Activated CD4-positive, alpha-beta T cell treated with anti-CD3 and anti-CD28 coated beads, Interleukin-2, amount 50 U/mL, for 1 hour (primary cell): ENCODE measurements at places on chromosomes 11 and 22.

GRCh38 chr11:116281173-116282160 lies 491.3 kb downstream of the BUD13 start:
- no peak for DNase-seq

GRCh38 chr11:58524232-58525036 lies 16.5 kb upstream of the OR5B21 start:
- DNase-seq, result peak; percentile 43

GRCh38 chr11:7514099-7514591 lies 346 bp downstream of the PPFIBP2 start:
- no peak for DNase-seq

- DNase-seq, result no peak
Measured at GRCh38 chr11:63686926-63687325, 5.6 kb downstream of the RTN3 start.

DNA sequence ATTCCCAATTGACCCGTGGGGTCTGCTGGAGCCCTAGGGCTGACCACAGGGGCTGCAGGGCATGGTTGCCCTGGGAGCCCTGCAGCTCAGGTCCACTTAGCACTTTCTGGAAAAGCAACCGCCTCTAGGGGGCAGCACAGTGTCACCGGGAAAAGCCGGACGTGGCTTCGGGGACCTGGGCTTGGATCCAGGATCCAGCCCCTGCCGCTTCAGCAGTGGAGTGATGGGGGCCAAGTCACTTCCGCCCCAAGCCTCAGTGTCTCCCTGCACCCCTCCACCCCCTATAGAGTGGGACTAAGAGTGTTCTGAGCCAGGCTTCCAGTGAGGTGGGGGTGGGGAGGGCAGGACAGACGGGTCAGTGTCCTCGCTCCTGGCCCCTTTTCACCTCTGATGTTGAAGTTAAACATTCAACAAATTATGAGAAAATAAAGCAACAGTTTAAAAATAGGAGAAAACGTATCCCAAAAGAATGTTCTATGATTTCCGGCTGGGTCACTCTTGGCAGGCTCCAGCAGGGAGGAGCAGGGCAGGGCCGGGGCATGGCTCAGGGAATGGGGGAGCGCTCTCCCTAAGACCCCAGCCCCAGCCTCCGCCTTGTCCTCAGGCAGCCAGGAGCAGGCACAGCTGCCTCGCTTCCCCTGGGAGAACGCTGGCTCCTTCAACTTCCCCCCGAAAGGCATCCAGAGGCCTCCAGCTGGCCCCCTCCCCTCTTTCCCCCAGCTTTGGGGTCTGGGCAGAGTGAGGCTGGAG lies 96.5 kb upstream of the FGF3 start:
- peak; percentile 43 for DNase-seq

GRCh38 chr11:66950112-66950535 lies 8.1 kb downstream of the PC start:
- DNase-seq, result no peak

- DNase-seq, result no peak
Measured at GRCh38 chr22:46581538-46582244, 38.5 kb upstream of the GRAMD4 start.

DNA sequence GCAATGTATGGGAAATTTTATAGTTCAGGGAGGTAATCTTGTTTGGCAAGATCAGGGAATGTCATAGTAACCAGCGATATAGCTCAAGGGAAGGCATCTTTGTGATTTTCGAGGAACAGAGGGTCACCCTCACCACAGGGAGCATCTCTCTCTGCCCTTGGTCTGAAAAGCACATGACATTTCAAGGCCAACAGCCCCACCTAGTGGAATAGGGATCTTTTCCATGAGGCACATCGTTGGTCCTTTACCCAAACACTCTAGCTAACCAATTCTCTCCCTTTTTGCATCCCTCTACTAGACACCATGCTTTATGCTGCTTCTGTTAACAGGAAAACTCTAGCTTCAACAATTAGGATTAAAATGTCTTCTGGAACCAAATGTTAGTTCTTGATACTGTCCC lies 179.0 kb downstream of the GRM5 start:
- DNase-seq, result peak; percentile 25

DNA sequence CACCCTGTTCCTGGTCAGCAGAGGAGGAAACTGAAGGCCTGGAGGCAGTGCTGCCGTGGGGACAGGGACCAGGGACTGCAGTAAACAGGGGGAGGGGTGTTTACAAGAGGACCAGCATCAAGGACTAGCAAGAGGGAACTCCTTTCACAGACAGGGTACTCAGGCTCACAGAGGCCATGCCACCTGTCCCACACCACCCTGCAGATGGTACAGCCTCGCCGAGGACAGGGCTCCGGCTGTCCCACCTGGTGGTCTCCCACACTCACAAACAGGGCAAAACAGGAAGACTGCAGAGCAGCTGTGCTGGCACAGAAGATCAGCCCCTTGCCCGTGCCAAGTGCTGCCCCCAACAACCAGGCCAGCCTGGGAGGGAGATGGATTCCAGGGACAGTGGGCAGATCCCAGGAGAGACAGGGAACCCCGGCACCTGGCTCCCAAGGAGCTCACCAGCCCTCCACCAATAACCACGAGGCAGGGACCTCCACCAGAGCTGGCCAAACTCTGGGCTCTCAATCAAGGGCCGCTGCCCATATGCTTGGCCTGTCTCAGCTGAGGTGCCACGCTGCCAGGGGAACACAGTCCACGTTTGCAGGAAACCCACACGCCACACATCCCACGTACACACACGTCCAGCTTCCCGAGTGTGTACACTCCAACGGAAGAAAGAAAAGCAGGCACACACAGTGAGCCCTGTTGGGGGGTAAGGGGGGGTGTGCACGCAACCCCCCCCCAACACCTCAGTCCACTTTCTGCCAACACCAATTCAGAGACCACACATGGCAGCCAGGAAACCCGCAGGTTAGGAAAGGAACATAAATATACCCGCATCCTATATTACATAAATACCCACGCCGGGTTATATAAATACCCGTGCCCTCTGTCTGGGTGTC lies 2.1 kb downstream of the CSNK1E start:
- no peak for DNase-seq

GRCh38 chr22:46043816-46044620 lies 67.1 kb upstream of the WNT7B start:
- peak; percentile 27 for DNase-seq

- DNase-seq, result no peak
Measured at GRCh38 chr22:23414727-23415489, 165.2 kb downstream of the IGLL1 start.

DNA sequence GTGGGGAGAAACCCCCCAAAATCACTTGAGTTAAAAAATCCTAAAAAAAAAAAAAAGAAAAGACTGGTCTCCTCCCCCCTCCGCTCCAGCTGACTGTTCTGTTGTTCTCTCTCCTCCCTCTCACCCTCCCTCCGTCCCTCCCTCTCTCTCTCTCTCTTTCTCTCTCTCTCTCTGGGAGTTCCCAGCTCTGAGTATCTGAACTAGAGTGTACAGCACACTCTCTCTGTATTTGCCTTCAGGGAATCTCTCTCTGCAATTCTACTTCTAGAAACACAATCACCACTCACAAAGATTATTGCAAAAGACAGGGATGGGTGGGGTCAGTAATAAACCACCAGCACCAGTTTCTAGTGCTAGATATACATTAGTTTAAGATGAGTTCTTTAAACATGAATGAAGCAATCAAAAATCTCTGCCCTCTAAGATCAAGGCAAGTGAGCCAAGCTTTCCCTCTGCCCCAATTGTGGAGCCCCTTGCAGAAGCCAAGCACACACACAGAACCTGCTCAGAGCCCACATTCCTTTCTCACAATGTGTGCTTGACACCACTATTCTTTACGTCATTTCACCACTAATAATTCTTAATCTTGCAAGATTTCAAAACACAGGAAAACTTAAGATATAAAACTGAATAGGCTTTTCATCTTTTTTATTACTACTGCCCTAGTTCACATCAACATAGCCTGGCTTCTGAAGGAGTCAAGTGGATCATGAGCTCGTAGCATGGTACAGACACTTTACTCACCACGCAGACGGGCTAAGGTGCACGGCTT lies 133.5 kb downstream of the RBFOX2 start:
- no peak for DNase-seq

DNA sequence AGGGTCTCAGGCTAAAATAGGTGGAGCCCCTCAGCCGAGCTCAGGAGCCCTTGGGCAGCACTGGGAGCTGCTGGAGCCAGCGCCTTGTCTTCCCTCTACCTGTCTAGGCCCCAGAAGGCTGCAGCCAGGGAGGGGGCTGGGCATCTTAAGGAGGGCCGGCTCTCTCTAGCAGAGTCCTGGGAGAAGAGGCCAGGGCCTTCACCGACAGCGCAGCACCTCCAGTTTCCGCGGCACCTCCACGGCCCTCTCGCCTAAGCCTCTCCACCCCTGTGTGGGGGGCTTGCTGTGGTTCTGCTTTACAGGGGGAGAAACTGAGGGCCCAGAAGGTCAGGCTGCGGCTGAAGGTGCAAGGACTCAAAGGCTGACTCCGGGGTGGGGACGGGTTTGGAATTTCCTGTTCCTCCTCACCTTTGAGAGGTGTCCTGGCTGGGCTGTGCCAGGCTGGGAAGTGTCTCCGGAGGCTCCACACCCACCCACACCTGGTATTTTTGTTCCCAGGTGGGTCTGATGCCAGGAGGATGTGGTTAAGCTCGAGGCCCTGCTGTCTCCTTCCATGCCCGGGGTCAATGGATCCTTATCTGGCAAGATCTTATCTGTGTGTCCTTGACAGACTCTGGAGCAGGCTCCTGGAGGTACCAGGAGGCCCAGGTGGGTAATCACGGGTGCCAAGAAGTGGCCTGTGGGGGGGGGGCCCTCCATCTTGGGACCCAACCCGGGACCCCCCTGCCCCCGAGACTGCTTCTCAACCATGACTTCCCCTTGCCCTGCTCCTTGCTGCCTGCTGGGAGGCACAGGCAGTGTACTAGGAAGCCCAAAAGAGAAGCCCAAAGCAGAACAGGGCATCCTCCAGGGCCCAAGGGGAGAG lies 95.3 kb upstream of the FGF3 start:
- DNase-seq, result no peak

- DNase-seq, result no peak
Measured at GRCh38 chr11:12505183-12505582, 127.8 kb downstream of the PARVA start.

GRCh38 chr11:73242251-73243092 lies 24.4 kb downstream of the P2RY2 start:
- peak; percentile 56 for DNase-seq

DNA sequence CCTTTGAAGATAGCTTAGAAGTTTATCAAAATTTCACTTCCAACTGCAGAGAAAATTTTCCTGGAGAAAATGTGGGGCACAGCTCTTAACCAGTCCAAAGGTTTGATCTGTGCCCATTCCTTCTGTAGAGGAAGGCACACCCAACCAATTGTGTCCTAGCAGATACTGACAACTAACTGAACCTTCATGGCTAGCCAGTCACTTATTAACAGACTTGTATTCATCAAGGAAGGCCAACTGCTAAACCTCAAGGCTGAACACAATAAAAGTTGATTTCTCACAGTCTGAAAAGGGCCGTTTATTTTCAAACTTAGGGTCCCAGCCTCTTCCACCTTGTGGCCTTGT lies 19.5 kb downstream of the SYT13 start:
- DNase-seq, result no peak

DNA sequence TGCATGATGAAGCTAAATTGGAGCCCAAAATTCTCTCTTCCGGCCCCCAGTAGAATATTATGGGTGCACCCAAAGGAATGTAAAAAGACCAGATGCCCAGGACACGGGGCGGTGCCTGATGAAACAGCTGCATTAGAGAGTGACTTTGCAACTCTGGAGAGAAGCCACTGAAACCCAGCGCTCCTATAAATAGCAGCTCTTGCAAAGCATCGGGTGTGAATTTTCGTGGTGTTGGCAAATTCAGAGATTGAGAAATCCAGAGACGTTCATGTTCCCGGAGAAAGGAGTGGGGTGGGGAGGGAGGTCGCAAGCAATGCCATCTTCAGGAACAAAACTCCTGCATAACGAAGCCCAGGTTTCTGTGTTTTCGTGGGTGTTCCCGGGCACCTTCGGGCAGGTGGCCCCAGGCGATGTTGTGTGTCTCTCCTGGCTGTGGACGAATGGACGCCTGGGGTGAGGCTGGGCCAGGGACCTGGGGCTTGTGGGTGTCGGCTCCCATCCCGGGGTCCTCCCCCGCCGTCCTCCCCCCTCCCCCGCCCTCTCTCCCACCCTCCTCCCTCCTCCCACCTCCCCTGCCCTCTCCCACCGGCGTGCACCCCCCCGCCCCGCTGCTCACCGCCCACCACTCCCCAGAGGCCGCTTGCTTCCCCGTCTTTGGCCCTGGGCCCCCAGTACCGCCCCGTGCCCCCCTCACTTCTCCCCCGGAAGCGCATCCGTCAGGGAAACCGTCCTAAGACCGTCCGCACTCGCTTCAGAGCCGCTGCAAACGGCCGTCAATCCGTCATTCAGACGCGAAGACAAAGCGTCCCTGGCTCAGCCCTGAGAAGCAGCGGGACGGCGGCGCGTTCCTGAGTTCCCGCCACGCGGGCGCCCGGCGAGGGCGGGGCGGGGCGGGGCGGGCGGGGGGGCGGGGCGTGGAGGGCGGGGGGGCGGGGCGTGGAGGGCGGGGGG lies 26.7 kb upstream of the TOLLIP start:
- DNase-seq, result peak; percentile 47

DNA sequence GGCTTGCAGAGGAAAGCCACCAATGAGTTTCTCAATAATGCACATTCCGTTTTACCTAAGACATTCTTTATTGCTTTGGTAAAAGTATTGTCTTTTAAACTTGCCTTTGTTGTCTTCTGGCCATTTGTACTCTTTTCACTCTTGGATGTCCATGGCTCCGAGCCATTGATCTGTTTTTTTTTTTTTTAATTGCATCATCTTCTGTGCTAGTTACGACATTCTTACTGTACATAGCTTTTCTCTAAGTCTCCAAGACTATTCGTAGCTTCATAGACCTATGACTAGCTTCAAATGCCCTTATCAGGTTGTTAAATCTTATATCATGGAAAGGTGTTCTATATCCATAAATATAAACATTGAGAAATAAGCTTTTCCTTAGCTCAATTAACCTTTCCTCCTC lies 1522.6 kb downstream of the FAM181B start:
- DNase-seq, result no peak

GRCh38 chr22:30662040-30662439 lies 5.6 kb downstream of the DUSP18 start:
- no peak for DNase-seq

GRCh38 chr22:20885557-20886323 lies 26.9 kb downstream of the SNAP29 start:
- peak; percentile 26 for DNase-seq

GRCh38 chr22:20022978-20023613 lies 2.2 kb downstream of the TANGO2 start:
- no peak for DNase-seq

- no peak for DNase-seq
Measured at GRCh38 chr11:116614306-116615210, 158.2 kb downstream of the BUD13 start.
